Sigmoid colon (tissue), 7 donors: ENCODE measurements at places on chromosomes 2 and 18. TPM values are rescaled to one million over a fixed set of nuclear protein-coding genes. Genes with fewer than 3 reads are reported as not detected.

GRCh38 chr2:102187496-102188150, 800 bp downstream of the IL1RL2 start:
- H3K27me3 ChIP-seq = no peaks in the 10 kb centered on the region
- peak overlapping the region; percentile 47 for H3K4me3 ChIP-seq
- no peaks in the 10 kb centered on the region for H3K36me3 ChIP-seq
- peaks cover 10% of the 10 kb centered on the region for H3K4me1 ChIP-seq
- H3K27ac ChIP-seq = peak overlapping the region; percentile 54
- DNase-seq = peak; percentile 79

- no peaks in the 10 kb centered on the region for H3K36me3 ChIP-seq
- H3K4me3 ChIP-seq = no peak overlapping the region
- peak; percentile 86 for DNase-seq
- peaks cover 74% of the 10 kb centered on the region for H3K4me1 ChIP-seq
- H3K27me3 ChIP-seq = no peaks in the 10 kb centered on the region
- peak overlapping the region; percentile 98 for H3K27ac ChIP-seq
These were observed 71.7 kb downstream of the IL1R2 start for GRCh38 chr2:102063487-102063911.

DNA sequence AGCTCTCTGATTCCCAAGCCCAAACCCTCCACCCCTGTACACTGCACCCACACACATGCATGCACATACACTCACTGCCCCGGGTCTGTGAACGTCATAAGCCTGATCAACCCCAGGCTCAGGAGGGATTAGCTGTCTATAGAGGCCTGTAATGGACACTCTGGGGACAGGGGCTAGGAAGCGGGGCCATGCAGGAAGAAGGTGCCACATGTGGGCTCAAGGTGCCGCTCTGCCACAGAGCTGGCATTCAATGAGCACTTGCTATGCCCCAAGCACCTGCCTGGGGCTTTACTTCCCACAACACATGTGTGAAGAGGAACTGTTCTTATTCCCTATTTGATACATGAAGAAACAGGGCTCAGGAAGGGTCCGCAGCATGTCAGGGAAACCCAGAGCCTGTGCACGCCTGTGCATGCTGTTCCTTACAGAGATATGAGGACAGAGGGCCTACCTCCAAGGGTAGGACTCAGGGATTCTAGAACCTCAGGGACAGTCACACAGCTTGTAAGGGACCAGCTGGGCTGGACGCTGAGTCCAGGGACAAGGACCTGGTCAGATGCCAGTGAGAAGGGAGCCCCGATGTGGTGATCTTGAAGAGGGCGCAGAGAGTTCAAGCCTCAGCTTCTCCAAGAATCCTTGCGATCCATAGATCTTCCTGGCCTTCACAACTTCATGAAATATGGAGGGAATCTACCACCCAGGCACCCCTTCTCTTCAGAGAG, 5.0 kb downstream of the BIN1 start:
- DNase-seq = peak; percentile 38
- no peaks in the 10 kb centered on the region for H3K36me3 ChIP-seq
- no peak overlapping the region for H3K27ac ChIP-seq
- no peaks in the 10 kb centered on the region for H3K27me3 ChIP-seq
- peaks cover 44% of the 10 kb centered on the region for H3K4me1 ChIP-seq

DNA sequence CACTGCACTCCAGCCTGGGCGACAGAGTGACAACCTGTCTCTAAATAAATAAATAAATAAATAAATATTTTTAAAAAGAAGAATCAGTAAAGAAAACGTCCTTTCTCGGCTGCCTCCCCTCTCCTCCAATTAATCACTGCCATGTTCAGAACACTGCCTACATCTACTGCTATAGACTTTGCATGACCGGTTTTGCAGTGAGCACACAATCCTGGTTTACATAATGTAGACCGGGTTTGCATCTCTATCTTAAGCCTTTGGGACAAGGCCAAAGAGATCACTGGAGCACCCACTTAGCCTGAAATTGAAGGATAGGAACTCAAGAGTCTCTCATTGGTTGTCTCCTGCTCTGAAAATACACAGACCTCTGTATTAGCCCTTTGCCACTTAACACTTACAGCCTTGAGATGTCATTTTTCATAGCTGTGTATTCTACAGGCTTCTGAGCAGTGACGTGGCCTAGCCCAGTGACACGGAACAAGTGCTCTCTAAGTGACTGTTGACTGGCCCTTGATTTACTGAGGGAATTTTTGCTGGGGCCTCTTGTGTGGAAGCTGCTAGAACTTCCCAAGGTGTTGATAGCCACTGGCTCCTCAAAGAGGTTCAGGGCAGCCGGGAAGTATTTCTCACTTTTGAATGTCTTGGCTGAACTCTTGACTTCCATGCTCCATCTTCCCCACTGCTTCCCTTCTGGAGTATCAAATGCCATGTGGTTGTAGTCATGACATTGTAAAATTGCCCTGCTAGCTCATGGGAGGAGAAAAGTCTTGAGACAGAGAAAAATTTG, 45.3 kb upstream of the CCBE1 start:
- H3K4me3 ChIP-seq = no peak overlapping the region
- H3K27ac ChIP-seq = no peak overlapping the region
- no peak for DNase-seq
- no peaks in the 10 kb centered on the region for H3K27me3 ChIP-seq

GRCh38 chr2:196915507-196916189, 10.9 kb downstream of the PGAP1 start:
- H3K4me1 ChIP-seq = no peaks in the 10 kb centered on the region
- H3K36me3 ChIP-seq = no peaks in the 10 kb centered on the region
- H3K4me3 ChIP-seq = no peak overlapping the region
- no peak overlapping the region for H3K27ac ChIP-seq
- DNase-seq = no peak

DNA sequence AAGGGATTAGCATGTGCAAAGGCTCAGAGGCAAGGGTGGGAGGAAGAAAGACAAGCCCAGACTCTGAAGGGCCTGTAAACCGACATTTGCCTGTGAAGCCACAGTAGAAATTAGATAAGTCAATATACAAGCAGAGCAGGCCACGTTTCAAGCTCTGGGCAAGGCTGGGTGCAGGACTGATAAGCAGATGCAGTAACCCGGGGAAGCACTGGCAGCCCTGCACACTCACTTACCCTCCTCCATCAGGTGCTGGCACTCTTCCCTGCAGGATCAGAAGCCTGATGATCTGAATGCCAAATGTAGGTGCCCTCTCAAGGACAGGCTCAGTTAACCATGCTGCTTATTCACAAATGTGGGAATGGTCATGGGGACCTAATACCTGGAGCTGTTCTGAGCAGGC, 46.3 kb upstream of the RAB12 start:
- H3K4me3 ChIP-seq = no peak overlapping the region
- H3K27me3 ChIP-seq = no peaks in the 10 kb centered on the region

- H3K27me3 ChIP-seq = no peaks in the 10 kb centered on the region
- H3K27ac ChIP-seq = no peak overlapping the region
- no peak overlapping the region for H3K4me3 ChIP-seq
- no peak for DNase-seq
These were observed 265.2 kb downstream of the CCDC85A start for GRCh38 chr2:56449002-56449431.

DNA sequence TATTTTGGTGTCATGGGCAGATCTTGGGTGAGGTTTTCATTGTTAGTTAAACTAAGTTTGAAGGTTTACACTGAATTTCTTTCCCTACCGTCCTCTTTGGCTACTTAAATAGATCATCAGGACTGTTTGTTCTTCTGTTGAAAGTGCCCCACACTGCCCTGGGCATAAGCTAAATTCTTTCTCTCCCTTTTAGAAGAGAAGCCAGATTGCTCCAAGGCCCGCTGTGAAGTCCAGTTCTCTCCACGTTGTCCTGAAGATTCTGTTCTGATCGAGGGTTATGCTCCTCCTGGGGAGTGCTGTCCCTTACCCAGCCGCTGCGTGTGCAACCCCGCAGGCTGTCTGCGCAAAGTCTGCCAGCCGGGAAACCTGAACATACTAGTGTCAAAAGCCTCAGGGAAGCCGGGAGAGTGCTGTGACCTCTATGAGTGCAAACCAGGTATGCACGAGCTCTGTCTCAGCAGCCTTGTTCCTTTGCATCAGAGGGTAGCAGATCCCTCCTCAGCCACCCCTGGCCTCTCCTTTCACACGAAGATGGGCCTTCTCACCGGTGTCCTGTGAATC, 85.6 kb downstream of the CRIM1 start:
- DNase-seq = no peak
- H3K36me3 ChIP-seq = no peaks in the 10 kb centered on the region
- H3K4me1 ChIP-seq = peaks cover 24% of the 10 kb centered on the region
- H3K4me3 ChIP-seq = no peak overlapping the region
- peak overlapping the region; percentile 79 for H3K27ac ChIP-seq

DNA sequence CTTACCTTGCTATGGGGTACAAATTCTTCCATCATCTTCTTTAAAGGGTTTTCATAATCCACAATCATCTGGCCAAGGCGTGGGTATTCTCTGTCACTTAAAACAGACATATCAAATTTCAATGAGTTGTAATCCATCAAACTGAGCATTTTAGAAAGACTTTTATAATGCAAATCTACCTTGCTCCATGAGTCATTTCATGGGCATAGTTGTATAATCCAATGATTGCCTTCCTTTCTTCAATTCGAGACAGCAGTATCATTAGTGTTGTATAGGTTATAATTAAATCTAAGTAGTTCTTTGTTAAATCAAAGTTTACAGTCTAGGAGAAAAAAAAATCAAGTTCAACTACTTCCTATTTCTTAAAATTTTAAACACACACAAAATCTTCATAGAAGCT, 36.3 kb downstream of the NCKAP1 start:
- H3K36me3 ChIP-seq = no peaks in the 10 kb centered on the region
- no peak for DNase-seq
- H3K27me3 ChIP-seq = no peaks in the 10 kb centered on the region
- H3K27ac ChIP-seq = no peak overlapping the region

GRCh38 chr2:106106622-106107508, 87.2 kb downstream of the UXS1 start:
- no peak overlapping the region for H3K27ac ChIP-seq
- H3K4me1 ChIP-seq = peaks cover 22% of the 10 kb centered on the region
- no peak overlapping the region for H3K4me3 ChIP-seq
- DNase-seq = no peak
- H3K36me3 ChIP-seq = peaks cover 9% of the 10 kb centered on the region
- H3K27me3 ChIP-seq = no peaks in the 10 kb centered on the region

- H3K27ac ChIP-seq = no peak overlapping the region
- H3K36me3 ChIP-seq = no peaks in the 10 kb centered on the region
- no peaks in the 10 kb centered on the region for H3K27me3 ChIP-seq
- H3K4me1 ChIP-seq = peaks cover 36% of the 10 kb centered on the region
- H3K4me3 ChIP-seq = no peak overlapping the region
These were observed 62.3 kb downstream of the SOWAHC start for GRCh38 chr2:109676346-109676902.

- H3K4me1 ChIP-seq = no peaks in the 10 kb centered on the region
- no peak for DNase-seq
- H3K27me3 ChIP-seq = no peaks in the 10 kb centered on the region
- no peak overlapping the region for H3K27ac ChIP-seq
- no peak overlapping the region for H3K4me3 ChIP-seq
These were observed 28.6 kb upstream of the DAPL1 start for GRCh38 chr2:158766524-158766923.

DNA sequence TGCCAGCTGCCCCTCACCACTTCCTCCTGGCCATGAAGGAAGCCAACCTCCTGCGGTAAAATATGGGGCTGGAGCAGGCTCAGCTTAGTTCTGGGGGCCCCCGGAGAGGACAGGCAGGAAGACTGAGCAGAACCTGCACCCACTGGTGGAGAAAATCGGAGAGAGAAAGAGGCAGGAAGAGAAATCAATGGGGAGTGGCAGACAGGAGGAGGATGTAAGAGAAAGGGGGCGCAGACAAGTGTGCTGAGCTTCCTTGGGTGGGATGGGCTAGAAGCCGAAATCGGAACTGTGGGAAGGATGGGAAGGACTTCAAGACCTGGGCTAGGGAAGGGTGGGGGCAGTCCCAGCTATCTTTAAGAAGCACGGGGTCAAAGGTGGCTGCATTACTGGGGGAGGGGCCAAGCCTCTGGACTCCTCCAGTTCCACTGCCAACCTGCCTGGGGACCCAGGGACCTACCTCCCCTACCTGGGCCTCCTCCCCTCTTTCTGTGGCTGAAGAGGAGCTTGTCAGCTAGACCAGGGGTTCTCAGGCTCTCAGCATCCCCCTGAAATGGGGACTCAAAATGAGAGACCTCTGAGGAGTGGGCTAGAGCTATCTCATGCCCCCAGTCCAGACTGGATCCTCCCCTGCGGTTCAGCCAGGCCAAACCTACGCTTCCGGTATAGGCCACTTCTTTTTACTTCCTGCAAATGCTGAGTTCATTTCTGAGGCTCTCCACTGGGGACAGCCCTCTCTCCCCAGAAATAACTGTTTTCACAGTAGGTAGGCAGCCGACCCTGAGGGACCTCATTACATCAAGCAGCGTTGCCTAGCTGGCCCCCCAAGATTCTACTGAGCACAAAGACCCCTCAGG, 33.6 kb upstream of the B3GNT7 start:
- H3K27me3 ChIP-seq = no peaks in the 10 kb centered on the region
- H3K36me3 ChIP-seq = peaks cover 13% of the 10 kb centered on the region

- no peaks in the 10 kb centered on the region for H3K27me3 ChIP-seq
- H3K4me1 ChIP-seq = no peaks in the 10 kb centered on the region
- DNase-seq = peak; percentile 67
- peak overlapping the region; percentile 55 for H3K27ac ChIP-seq
- H3K36me3 ChIP-seq = no peaks in the 10 kb centered on the region
These were observed 71.0 kb upstream of the CYP1B1 start for GRCh38 chr2:38146907-38147307.

DNA sequence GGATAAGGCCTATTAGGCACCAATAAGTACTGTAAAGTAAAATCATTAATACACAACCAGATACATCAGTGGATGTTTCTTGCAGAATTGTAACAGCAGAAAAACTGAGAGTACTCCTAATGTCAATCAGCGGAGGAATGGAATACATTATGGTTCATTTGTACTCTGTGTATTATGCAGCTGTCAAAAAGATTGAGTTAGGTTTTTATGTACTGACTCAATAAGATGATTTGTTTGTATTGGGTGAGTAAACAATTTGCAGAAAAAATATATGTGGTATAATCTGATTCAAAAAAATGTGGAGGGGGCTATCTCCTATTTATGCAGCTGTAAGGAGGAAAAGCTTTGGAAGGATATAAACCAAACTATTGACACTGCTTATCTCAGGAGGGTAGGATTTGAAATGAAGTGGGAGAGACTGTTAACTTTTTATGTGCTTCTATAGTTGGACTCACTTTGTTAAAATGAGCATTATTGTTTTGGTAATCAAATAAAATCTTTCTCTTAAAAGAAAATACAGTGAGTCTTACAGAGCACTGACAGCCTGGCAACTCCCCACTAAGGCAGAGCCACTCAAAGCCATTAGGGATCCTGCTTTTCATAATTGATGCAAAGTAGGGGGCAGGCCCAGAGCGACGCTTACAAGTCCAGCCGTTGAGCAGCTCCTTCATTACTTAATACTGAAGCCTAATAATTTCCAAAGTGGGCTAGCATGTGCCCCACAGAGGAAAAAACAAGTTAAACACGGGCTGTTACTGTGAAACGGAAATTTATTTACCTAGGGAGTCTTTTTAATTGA, 168.8 kb downstream of the PHLPP1 start:
- no peaks in the 10 kb centered on the region for H3K36me3 ChIP-seq
- H3K4me1 ChIP-seq = peaks cover 7% of the 10 kb centered on the region
- DNase-seq = no peak
- no peak overlapping the region for H3K4me3 ChIP-seq

GRCh38 chr2:131543385-131543891, 15.8 kb downstream of the CCDC74A start:
- H3K4me1 ChIP-seq = no peaks in the 10 kb centered on the region
- no peak overlapping the region for H3K27ac ChIP-seq
- H3K36me3 ChIP-seq = no peaks in the 10 kb centered on the region
- DNase-seq = no peak

CDH19 gene
- total RNA-seq = 69.6 TPM

GYPC gene
- total RNA-seq = 120 TPM

IL1R1 gene
- total RNA-seq = 144 TPM

ADRA2B gene
- total RNA-seq = 0.54 TPM

ABCG8 gene
- total RNA-seq = not detected

DPP10 gene
- 4.4 TPM for total RNA-seq

RFTN2 gene
- 8.6 TPM for total RNA-seq

CRYGC gene
- not detected for total RNA-seq

CEBPZOS gene
- total RNA-seq = 42.2 TPM
